ENCODE measurements at places on chromosomes 1 and 21. TPM values are rescaled to one million over a fixed set of nuclear protein-coding genes. Genes with fewer than 3 reads are reported as not detected.

CNTN2 gene
- not detected for total RNA-seq

SYTL1 gene
- total RNA-seq = under 0.01 TPM

NBPF19 gene
- total RNA-seq = 22.9 TPM

STYXL2 gene
- total RNA-seq = not detected

KIAA0040 gene
- total RNA-seq = 0.64 TPM
